ENCODE measurements at places on chromosomes 4 and X.

DNA sequence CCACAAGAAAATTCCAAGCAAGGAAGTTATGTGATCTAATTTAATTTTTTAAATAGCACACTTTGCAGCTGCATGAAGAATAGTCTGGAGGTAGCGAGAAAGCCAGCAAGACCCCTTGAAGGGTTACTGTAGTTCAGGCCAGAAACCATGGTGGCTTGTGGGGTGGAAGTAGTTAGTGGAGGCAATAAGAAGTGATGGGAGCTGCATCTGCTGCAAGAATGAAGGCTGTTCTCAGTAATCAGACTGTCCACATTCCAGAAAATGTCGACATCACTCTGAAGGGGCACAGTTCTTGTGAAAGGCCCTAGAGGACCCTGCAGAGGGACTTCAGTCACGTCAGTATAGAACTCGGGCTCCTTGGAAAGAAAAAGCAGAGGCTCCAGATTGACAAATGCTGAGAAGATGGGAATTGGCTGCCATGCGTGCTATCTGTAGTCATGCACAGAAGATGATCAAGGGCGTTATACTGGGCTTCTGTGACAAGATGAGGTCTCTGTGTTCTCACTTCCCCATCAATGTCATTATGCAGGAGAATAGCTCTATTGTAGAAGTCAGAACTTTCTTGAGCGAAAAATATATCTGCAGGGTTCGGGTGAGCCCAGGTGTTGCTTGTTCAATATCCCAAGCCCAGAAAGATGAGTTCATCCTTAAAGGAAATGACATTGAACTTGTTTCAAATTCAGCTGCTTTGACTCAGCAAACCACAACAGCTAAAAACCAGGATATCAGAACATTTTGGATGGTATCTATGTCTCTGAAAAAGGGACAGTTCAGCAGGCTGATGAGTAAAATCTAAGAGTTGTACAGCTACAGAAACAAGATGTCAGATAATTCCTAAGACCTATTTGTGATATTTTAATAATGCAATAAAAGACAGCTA lies 254.2 kb downstream of the CBR4 start:
- DNase-seq, result no peak

DNA sequence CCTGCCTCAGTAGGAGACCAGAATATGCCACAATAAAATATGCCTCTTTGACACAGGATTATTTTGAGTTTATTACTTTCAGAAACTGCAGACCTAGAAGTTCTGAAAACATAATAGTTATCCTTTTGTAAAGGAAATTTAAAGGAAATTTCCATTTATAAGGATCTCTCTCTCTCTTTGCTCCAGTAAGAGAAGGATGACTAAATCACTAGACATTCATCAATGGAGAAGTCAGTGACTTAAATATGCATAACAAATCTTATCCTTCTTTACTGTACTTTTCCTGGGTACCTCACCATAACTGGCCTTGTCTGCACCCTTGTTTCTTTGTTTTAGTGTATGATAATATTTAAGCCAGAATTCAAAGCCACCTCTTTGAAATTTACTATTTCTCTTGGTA lies 28.3 kb upstream of the OPHN1 start:
- DNase-seq, result no peak

GRCh38 chr4:3709061-3709845 lies 56.9 kb upstream of the ADRA2C start:
- DNase-seq, result no peak

- DNase-seq, result no peak
These were observed 72.9 kb upstream of the PRDM5 start for GRCh38 chr4:120995266-120996010.

DNA sequence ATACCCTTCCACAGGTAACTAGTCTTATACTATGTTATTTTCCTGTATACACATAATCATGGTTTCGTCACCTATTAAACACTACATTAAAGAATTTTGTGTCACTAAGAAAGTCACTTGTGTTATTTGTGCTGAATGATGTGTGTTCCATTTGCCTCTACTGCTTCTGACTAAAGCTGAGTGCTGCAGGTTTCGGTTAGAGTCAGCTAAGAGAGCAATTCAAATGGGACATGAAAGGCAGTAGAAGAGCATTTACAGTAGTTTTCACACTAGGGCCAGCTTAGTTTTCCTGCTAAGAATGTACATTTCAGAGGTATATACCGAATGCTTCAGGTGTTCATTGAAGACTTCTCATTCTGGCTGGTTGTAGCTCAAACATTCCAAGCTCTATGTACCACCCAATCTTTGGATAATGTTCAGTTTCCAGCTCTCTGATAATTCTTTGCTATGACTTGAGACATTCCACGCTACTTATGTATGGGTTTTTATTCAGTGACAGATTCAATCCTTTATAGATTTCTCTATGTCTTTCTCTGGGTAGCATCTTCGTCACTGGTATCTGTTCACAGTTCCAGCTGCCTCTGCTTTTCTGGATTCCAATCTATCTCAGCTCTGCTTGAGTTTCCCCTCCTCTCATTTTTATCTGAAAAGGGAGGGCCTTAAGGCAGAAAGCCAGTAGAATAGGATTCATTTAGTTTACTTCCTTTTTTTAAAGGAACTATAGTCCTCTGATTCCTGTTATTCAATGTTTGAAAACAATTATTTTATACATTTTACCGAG lies 164.4 kb downstream of the CXXC4 start:
- no peak for DNase-seq

DNA sequence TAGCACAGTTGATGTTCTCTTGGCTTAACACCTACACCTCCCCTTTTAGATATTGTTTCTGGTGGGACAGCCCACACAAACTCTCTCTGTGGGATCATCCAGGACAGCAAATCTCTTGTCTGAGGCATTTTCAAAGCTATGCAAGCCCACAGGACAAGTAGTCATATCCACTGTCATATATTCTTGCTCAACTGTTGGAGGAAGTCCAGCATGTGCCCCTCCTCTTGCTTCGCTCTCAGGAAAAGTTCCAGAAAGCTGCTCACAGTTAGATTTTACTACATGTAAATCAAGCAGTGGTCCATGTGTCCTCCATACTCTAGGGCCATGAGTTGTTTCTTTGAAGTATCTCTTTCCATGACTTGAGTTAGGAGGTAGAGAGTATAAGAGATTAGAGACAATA lies 260.7 kb downstream of the INPP4B start:
- no peak for DNase-seq

DNA sequence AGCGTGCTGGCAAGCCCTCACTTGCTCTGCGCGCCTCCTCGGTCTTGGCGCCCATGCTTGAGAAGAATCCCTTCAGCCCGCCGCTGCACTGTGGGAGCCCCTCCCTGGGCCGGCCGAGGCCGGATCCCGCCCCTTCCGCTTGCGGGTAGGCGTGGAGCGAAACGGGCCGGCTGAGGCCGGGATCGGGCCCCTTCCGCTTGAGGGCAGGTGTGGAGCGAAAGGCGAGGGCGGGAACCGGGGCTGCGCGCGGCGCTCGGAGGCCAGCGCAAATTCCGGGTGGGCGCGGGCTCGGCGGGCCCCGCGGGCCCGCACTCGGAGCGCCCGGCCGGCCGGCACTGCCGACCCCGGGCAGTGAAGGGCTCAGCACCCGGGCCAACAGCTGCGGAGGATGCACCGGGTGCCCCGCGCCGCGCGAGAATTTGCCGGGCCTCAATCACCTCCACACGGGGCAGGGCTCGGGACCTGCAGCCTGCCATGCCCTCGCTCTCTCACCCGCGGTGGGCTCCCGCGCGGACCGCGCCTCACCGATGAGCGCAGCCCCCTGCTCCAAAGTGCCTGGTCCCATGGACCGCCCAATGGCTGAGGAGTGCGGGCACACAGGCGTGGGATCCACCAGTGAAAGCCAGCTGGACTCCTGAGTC lies 58.1 kb upstream of the GBA3 start:
- DNase-seq, result no peak

DNA sequence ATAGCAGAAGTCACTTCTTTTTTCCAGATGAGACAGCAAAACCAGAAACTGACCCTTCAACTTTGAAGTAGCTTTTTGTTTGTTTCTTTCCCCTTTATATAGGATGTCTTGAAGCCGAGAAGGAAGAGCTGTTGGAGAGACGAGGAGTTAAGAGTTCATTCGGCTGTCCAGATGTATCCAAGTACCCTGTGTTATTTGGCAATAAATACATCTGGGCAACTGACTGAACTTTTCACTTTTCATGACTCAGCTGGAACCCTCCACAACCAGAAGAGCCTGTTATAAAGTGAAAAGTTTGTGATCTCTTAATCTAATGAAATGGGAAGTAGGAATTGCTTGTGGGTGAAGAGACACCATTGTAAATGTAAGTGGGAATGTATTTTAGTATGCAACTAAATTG lies 131.2 kb downstream of the HTR2C start:
- DNase-seq, result no peak

GRCh38 chr4:40446839-40447238 lies 111.7 kb downstream of the CHRNA9 start:
- DNase-seq, result no peak

GRCh38 chr4:173288296-173288695 lies 45.9 kb downstream of the HMGB2 start:
- no peak for DNase-seq

DNA sequence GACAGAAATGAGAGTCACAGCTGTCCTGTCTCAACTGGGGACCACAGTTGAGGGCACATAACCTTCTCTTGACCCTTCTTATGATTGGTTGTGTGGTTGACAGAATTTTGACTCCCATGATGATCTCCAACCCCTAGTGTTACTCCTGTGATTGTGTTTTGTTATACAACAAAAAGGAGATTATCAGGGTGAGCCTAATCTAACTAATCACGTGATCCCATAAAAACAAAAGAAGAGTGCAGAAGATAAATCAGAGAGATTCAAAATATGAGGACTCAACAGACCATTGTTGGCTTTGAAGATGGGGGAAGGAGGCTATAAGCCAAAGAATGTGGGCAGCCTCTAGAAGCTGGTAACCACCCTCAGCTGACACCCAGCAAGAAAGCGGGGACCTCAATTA lies 72.7 kb downstream of the GUCY2F start:
- DNase-seq, result no peak

GRCh38 chrX:148672517-148672916 lies 172.1 kb downstream of the AFF2 start:
- DNase-seq, result no peak

DNA sequence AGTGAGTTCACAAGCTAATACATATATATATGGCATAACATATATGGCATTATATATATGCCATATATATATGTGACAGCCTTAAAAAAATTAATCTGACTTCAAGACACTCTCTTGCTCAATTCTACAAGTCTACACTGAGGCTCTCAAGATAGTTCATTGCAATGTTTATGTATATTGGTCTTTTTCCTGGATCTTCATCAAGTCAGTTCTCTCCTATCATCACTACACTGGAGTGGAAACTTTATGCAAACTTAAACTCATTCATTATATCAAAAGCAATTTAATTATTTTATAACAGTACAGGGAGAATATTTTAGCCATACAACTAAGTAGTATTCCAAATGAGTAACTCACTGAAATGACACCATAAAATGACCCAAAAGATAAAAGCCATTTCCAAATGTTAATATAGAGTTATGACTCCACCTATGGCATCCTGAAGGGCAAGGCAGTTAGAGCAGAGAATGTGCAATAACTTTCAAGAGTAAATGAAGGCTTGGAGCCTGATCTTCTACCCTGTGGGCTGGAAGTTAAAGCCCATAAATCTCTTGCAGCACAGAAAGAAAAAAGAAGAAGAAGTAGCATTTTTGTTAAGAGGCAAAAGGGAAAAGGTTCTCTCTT lies 176.3 kb upstream of the SLIT2 start:
- DNase-seq, result no peak

GRCh38 chr4:41957634-41958033 lies 22.4 kb downstream of the TMEM33 start:
- peak; percentile 0 for DNase-seq

- no peak for DNase-seq
These were observed 80.3 kb downstream of the ARHGAP24 start for GRCh38 chr4:85555206-85555605.

DNA sequence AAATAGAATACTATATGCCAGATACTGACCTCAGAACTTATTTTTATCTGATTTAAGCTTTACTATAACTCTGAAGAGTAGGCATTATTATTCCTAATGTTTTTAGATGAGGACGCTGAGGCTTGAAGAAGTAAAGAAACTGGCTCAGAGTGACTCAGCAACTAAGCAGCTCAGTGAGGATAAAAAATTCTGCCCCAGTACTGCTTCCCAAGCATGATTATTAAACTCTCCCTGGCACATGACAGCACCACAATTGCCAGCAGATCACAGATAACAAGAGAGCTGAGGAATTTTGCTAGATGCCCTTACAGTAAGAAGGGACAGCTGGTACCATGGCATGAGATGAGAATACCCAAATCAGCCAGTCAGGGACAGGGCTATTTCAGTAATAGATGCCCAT lies 219.4 kb downstream of the NKX6-1 start:
- no peak for DNase-seq

GRCh38 chr4:26174027-26174426 lies 146.8 kb upstream of the RBPJ start:
- DNase-seq, result no peak

DNA sequence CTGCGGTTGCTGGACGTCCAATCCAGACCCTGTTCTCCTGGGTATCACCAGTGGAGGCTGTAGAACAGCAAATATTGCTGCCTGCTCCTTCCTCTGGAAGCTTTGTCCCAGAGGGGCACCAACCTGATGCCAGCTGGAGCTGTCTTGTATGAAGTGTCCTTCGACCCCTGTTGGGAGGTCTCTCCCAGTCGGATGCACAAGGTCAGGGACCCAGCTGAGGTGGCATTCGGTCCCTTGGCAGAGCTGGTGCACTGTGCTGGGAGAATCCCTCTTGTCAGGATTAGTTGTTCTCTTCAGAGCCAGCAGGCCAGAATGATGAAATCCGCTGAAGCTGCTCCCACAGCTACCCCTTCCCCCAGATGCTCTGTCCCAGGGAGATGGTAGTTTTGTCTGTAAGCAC lies 110.3 kb upstream of the ZXDB start:
- no peak for DNase-seq

DNA sequence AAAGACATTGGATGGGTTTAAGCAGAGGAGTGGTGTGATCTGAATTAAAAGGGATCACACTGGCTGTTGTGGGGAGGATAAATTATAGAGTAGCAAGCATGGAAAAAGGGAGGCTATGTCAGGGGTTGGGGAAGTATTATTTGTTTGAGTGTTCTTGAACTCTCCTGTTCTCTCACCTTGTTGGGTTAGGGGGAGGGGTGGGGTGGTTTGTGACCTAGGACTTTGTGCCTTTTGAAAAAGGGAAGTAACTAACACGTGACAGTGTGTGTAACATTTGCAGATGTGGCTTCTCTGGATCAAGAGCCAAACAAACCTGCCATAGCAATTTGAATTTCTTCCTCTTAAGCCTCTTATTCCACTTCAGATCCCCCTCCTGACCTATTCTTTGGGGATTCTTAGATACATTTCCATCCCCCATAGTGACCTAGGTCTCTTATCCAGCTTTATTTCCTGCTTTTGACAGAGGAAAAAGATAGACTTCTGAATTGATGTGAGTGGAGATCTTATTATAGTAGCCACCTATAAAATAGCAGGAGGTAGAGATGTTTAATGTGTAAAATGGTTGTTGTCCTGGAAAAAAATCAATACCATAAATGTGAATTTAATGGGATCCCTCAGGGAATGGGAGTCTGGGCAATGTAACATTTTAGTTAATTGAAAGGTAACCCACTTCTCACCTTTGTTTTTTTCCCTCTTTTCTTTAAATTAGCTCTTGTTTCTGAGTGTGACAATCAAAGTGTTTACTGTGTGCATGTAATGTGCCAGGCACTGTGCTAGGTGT lies 120.4 kb downstream of the CT47B1 start:
- no peak for DNase-seq

- no peak for DNase-seq
These were observed 6.9 kb downstream of the CXCL6 start for GRCh38 chr4:73843369-73843768.

- no peak for DNase-seq
These were observed 30.1 kb downstream of the NSG1 start for GRCh38 chr4:4416981-4417380.

- DNase-seq, result no peak
These were observed 14.3 kb upstream of the C4orf50 start for GRCh38 chr4:6032249-6033244.
